Activated effector memory CD4-positive, alpha-beta T cell treated with anti-CD3 and anti-CD28 coated beads, Interleukin-2, amount 50 U/mL, for 16 hours (primary cell): ENCODE measurements at places on chromosomes 13 and 19.
A peak's percentile ranks its signal among the peaks of the same experiment; 100 is the strongest.

DNA sequence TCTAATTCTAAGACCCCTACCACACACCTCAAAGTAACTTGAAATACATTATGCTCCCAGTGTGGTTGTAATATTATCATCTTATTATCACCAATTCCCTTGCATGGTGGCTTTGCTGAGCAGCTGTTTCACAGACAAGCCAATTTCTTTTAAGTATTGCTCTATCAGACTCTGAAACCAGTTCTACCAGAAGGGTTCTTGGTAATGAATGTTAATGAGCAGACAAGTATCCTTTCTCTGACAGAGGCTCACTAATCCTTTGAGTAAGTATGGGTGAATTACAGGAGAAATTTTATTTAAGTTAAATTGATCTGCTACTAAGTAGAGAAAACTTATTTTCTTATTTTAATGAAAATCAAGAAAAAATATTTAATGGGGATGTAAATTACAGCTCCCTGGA is 326.0 kb downstream of the GPC6 start:
- DNase-seq, result no peak

DNA sequence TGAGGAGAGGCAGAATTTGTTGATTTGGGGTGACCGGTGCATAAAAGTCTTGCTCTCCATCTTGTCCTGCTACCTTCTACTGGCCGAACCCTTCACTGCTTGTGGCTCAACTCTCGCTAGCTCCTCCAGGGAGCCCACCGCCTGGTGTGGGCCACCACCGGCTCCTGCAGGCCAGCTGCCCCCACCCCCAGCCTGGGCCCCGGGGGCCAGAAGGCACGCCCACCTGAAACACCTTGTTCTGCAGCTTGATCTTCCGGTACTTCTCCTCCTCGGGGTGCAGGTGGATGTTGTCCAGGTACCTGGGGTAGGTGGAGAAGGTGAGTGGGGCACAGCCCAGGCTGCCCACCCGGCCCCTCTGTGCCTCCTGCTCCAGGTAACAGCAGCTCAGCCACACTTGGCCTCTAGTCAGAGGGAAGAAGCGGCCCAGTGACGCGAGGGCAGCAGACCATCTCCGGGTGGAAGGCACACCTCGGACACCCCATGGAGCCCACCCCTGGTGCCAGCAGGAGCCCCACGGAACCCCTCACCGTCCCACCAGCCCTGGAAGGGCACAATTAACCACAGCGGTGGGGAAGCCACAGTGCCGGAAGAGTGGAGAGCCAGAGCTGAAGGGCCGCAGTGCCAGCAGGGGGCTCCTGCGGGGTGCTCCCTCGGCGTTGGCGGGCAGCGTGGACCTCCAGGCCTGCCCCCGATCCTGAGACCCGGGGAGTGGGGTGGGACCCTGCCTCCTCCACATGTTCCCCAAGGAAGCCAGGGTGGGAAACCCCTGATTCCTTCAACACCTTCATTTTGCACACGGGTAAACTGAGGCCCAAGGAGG is 10.1 kb downstream of the UBXN6 start:
- no peak for DNase-seq

GRCh38 chr19:47778049-47778953 is at the start of gene SELENOW:
TSS of gene SELENOW (plus strand) at chr19:47778703. CDS start at chr19:47778786, 83 bp downstream.
- DNase-seq, result peak; percentile 92

- no peak for DNase-seq
These were observed 38.3 kb downstream of the ANKRD10 start for GRCh38 chr13:110876609-110877008.
